ENCODE measurements at places on chromosomes 2 and 18.

DNA sequence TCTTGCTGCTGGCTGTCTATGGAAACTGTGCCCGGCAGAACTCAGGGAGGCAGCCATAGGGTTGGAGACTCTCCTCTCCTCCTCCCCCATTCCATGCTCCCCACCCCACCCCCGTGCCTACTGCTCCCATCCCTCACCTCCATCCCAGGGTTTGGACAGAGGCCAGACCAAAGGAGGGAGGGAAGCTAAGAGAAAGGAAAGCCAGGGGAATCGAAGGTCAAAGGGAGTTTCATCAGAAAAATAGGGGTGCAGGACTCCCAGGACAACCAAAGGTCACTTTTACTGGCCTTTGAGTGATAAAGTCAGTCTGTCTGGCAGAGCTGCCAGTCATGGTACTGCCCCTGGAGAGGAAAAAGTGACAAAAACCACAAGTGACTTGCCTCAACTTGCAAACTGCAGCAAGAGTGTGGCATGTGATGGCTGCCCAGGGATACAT, 187.3 kb upstream of the CTAGE1 start:
- no peak for DNase-seq

DNA sequence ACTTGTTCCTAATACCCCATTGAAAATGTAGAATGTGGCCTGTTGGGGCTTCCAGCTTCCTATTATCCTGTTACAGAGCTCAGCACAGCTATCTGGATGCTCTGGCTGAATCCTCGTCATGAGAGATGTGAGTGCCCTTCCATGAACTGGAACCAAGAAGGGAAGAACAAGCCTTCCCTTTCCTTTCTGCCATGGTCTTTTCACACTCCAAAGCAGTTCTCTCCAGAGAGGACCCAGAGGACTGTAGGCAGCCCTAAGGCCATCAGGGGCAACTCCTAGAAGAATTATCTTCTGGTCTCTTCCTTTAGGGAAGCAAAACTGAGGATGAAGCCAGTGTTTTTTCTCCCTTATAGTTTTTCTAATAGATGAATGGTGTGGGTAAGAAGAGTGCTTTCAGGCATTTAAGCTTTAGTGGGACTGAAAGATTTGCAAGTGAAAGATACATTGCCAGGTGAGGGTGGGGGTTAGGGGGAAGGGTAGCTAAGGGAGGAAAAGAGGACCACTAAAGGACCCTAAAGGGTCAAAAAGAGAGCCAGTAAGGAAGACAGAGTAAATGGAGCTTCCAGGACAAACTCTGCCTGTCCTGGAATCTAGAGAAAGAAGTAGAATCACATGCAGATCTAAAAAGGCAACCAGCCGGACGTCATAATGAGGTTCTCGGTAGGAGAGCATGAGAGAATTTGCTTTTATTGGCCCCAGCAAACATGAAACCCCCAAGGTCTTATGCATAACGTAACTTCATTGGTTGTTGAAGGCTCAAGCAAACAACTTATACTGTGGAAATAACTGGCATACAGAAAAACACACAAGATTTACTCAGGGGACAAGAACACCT, 12.4 kb upstream of the XPO1 start:
- no peak for DNase-seq

DNA sequence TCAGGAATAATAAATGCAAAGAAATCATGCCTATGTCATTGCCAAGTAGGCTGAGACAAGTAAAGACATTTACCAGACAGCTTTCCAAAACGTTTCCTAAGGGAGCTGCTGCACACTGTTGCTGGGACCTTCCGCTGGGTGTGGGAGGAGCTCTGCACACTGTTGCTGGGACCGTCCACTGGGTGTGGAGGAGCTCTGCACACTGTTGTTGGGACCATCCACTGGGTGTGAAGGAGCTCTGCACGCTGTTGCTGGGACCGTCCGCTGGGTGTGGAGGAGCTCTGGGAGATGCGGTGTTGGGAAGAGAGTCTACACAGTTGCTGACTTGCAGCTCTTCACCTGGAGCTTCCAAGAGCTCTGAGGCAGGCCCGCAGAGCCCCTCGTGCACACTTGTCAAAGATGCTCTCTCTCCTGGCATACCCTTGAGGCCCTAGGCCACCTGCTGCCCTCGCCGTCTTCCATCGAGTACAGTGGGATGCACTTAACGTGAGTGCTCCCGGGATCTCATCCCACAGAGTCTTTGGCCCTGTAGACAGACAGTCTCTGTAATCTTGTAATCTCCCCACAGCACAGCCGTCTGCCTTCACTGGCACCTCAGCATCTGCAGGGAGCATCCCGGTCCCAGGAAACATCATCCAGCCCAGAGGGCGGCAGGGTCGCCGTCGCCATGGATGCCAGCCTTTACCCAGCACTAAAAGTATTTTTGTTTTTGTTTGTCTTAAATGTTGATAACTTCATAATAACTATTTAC, 51.4 kb downstream of the TRAPPC12 start:
- no peak for DNase-seq

GRCh38 chr18:11178951-11179549, 29.7 kb upstream of the PIEZO2 start:
- no peak for DNase-seq

DNA sequence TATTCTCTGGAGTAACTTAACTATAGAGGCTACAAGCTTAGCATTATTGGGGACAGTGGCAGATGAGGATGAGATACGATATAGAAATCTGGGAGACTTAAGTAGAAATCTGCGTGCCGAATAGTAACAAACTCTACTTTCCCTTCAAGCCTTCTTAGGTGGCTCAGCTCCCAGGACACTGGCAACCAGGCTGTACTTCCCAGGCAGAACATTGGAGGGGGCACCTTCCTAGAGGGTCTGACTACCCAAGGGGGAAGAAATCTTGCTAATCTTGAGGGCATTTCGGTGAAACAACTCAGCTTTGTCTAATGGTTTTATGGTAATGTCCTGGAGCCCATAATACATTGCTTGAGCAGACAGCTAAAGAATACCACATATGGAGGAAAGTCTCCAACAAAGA, 126.2 kb upstream of the DTNA start:
- DNase-seq = no peak

- DNase-seq = no peak
Measured at GRCh38 chr18:32355896-32356295, 114.8 kb downstream of the GAREM1 start.

GRCh38 chr2:139918982-139919381, 1138.8 kb upstream of the NXPH2 start:
- DNase-seq = no peak

DNA sequence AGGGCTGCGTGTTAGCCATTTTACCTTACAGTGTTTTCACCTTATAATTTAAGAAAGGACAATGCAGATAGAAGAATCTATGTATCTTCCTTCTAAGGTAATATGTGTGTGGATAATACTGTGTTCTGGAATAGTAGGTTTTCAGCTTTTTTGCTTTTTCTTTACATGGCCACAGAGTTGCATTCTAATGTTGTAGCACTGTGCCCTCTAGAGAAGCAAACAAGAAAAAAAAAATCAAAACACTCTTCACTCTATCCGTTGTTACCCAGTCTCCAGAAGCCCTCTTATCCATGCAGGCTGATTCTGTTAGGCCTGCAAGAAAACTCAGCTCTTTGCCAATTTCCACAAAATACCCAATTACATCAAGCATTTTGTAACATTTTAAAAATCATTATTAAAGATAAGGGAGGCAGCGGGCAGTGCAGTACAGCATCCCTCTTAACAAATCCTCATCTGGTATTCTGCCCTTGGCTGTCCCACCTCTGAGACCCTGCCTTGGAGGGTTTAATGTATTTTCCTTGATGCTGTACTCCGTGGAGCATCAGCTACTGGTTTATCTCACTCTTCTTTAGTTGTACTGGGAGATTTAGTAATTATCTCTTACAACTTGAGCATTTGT, 41.8 kb downstream of the CDH7 start:
- DNase-seq = no peak

GRCh38 chr2:83531206-83531826, 927.8 kb downstream of the SUCLG1 start:
- no peak for DNase-seq

DNA sequence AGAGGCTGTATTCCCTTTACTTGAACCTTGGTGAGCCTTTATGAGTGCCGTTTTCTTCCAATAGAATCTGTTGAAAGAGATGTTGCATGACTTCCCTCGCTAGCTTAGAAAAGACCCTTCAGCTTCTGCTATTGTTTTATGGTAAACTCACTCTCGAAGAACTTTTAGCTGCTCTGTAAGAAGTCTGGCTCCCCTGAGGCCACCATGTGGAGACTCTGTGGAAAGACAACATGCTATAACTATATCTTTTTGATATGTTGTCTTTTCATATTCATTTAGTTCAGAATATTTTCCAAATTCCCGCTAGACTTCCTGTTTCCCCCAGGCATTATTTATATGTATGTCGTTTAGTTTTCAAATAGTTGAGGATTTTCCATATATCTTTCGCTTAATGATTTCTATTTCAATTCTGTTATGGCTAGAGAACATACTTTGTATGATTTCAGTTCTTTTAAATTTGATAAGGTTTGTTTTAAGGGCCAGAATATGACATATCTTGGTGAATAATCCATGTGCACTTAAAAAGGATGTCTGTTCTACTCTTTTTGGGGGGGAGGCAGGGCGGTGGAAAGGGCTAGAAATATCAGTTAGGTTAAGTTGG, 64.1 kb downstream of the PTPN4 start:
- no peak for DNase-seq

GRCh38 chr18:58416014-58416703, 212.7 kb downstream of the ALPK2 start:
- no peak for DNase-seq

DNA sequence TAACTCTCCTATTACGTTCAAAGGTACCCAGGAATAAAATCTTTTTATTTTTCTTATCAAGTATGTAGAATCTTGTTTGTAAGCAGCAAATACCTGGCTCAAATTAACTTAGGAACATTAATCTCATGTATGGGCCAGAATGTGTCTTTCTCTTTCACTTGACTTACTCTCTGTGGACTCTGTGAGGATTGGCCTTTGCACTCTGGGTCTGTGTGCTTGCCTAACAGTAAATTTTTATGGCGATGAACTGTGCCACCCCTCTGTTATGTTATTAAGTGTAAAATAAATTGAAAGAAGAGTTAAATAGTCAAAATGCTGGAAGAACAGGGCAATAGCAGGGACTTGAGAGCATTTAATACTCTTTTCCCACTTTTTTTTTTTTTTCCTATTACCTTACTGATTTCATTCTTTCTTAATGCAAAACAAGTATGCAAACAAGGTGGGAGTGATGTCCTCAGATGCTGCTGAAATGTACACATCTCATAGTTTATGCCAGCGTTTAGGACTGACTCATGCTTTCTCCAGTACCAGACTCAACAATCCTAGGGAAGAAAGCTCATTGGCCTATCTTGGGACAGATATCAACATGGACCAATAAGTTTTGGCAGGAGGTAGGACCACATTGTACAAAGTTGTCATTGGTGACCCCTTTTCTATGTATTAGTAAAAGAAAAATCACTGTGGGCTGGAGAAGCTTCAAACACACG, 25.5 kb downstream of the LYPD6 start:
- DNase-seq = no peak
